Fibroblast of lung (primary cell): ENCODE measurements at places on chromosomes 2 and 18. TPM values are rescaled to one million over a fixed set of nuclear protein-coding genes. Genes with fewer than 3 reads are reported as not detected.

DNA sequence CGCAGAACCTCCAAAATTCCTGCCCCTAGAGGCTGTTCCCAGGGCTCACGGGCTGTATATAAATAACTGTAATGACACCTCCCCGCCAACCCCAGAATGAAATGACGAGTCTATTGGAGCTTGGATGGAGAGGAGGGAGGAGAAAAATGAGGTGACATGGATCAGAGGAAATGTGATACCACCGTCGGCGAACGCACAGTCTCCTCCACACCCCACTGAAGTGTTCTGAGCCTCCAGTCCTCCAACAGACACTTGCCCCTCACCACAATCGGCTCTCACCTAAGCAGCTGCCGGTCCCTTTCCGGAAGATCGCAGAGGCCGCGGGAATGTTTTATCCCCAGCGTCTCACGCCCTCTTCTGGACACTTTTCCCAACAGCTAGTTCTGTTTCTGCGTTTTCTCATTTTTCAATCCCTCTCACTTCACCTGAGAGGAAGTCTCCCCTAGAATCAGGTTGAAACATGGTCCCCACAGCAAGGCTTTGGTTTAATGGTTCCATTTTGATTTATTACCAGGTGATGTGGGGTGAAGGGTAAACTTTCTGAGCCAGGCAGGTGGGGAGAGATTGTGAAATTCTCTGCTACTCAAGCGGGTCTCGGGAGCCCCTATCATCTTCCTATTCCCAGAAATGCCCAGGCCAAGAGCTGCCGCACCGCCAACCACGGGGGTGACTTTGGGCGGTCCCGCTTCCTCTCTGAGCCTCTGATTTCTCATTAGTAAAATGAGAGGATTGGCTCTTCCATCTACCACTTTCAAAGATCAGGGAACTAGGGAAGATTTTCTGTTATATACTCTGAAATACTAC lies 9.1 kb upstream of the MYO5B start:
- no peaks in the 10 kb centered on the region for H3K4me1 ChIP-seq
- no peak overlapping the region for H3K27ac ChIP-seq

- no peaks in the 10 kb centered on the region for H3K4me1 ChIP-seq
- H3K36me3 ChIP-seq, result no peaks in the 10 kb centered on the region
- H3K27ac ChIP-seq, result no peak within 1 kb of the TSS
- no peak within 1 kb of the TSS for H3K4me3 ChIP-seq
Observed at GRCh38 chr18:13218368-13218991, at the start of gene LDLRAD4. LDLRAD4 (plus strand) TSS chr18:13218760.

DNA sequence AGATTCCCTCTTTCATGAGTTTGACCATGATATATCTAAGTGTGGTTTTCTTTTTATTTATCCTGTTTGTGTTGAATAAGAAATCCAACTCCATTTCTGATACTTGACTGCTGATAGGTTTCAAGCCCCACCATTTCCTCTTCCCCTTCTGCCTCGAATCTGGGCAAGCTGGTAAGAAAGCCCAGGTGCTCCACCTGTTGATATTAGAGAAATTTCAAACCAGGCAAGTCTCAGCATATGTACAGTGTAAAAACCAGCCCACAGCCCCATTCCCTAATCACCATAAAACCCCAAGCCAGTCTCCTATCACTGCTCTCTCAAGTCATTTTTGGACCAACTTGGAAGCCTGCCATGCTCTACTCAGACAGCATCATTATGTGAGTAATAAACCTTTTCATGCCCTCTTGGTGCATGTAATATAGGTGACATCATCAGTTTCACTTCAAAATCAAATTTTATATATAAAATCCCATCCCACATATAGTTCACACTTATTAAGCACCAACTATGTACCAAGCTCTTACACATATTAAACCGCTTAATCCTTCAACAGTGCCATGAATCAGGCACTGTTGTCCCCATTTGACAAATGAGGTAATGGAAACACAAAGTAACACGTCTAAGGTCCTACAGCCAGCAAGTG lies 46.6 kb downstream of the SMAD2 start:
- no peak overlapping the region for H3K4me3 ChIP-seq
- no peaks in the 10 kb centered on the region for H3K27me3 ChIP-seq
- no peak overlapping the region for H3K27ac ChIP-seq
- DNase-seq, result peak; percentile 85

DNA sequence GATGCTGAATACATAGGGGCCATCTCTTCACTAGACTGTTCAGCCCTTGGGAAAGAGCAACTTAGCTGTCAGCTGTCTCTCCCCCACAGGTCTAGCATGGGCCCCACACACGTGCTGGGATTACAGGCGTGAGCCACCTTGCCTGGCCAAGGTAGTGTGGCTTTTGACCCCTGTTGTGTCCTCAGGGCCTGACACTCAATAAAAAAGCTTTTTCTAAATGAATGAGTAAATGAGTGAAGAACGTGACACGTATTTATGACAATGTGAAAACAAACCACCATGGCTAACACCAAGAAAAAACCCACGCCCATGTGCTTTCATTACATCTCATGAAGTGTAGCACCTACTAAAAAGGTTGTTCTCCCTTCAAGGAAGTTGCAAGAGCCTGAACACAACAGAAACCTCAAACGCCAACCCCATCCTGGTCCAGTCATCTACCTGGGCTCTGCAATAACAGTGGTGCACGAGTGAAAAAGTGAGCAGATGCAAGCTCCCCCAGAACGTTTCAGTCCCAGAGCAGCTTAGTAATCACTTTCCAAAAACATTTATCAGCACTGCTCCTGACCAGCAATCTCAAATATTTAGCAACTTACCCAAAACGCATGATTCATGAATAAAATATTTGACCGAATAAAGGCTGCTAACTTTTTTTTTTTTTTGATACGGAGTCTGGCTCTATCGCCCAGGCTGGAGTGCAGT lies 3.4 kb downstream of the WDFY1 start:
- DNase-seq, result peak; percentile 95
- peaks cover 20% of the 10 kb centered on the region for H3K4me1 ChIP-seq
- H3K36me3 ChIP-seq, result no peaks in the 10 kb centered on the region
- H3K27ac ChIP-seq, result peak overlapping the region; percentile 80

DNA sequence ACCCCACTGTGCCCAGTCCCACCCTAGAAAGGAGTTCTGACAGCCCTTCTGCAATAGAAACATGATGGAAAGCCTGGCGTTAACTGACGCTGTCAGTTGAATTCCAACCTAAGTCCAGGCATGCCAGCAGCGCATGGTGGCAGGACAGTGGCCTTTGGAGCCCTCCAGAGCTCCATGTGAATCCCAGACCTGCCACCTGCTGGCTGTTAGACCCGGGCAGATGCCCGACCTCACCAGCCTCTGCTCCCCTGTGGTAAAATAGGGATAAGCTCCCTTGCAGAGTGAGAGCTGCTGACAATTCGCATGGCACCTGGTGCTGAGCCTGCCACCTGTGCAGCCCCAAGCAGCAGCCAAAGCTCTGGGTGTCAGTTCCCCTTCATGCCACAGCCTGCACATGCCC lies 138.6 kb downstream of the LOXHD1 start:
- no peaks in the 10 kb centered on the region for H3K36me3 ChIP-seq
- no peaks in the 10 kb centered on the region for H3K4me1 ChIP-seq
- no peaks in the 10 kb centered on the region for H3K27me3 ChIP-seq
- H3K27ac ChIP-seq, result no peak overlapping the region

The SKOR2 gene
- not detected in 2 replicates for polyA plus RNA-seq
